ENCODE measurements at places on chromosomes 13 and 19.

DNA sequence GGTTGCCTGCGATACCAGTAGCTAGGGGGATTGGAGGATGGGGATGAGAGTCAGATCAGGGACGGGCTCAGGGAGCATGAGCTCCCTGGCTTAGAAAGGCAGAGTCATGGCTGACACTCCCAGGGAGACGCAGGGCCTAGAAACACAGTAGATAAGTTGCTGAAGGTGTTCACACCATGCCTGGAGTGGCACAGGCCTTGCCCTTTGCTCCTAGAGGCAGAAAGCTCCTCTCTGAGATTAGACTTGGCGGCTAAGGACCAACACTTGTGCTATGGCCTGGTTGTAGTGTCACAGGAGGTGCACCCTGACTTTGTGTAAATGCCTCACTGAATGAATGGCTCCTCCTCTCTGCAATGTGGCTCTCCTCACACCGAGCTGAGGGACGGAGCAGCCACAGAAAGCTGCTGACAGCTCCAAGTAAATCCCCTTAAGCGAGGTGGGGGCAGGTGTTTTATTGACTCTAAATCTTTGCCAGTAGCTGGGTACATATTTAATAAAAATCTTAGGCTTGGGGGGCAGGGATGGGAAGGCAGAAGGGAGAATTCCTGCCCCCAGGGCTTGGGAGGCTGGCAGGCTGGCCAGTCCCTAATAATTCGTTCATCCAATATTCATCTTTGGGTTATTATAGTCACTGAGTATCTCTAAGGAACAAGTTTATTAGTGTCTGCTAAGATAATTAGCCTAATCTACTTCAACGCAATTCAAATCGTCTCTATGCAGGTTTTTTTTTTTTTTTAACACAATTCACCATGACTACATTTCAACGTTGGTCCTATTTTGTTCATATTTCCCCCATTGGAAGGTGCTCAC is 54.9 kb downstream of the SIAH3 start:
- no peak for DNase-seq

DNA sequence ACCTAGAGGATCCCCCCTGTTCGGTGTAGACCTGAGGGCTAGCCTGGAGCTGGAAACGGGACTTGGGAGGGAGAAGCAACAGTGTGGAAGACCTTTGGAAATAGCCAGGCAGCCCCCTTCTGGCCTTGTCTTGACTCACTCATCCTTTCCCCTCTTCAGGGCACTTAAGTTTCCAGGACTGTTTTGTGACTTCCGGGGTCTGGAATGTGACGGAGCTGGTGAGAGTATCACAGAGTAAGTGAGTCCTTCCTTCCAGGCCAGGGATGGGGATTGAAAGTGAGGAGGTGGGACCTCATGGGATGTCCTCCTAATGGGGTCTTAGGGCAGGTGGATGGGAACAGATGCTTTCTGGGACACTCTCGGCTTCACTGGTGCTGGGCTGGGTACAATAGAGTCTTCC is 29.4 kb downstream of the LYL1 start:
- no peak for DNase-seq

DNA sequence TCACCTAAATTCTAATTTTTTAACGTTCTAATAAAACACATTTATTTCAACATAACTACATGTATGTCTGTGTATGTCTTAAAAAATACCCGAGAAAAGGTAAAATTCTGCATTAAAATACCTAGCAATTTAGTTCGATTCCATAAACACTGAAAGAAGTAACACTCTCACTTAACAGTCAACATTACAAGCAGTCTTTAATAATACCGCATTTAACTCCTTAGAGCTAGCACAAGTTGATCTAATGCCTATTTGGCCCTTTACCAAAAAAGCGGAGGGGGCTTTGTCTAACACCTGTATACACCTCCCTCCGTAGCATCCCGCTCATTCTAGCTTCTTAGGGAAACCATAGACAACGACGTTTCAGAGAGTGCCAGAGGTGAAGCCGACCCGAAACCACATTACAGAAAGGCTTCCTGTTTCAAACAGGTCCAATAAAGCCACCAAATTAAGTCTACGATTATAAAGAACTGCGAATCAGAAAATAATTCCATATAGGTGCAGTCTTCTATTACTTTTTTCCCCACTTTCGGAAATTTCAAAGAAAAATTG is 1.2 kb downstream of the SPART start:
- DNase-seq = peak; percentile 62

DNA sequence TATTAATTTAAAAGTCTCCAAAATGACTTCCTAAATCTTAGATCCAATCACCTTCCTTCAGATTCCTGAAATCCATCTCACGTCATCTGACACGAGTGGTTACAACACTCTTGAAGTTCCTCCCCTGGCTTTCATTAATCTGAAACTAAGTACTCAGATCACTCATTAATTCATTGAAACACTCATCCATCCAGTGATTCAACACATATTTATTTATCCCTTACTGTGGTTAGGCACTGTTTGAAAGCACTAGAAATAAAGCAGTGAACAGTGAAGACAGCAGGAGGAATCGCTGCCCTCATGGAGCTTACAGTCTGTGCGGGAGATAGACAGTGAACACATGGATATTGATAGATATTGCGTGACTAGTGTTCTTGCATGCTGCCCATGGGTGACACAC is 472.4 kb downstream of the DCT start:
- DNase-seq = no peak

- no peak for DNase-seq
Measured at GRCh38 chr13:28401303-28402056, 93.4 kb downstream of the FLT1 start.

DNA sequence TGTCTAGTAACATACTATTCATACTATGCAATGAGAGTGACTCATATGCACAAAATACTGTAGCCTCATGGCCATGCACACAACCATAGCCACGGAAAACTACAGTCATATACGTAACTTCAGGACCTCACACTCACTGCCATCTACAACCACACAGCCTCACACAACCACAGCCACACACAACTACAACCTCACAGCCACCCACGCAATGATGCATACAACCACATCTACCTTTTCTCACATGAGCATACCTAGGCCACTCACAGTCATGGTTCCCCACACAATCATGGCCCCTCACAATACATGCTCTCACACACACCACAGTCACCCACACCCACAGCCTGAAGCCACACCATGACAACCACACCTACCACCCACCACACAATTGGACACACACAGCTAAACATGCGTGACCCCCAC is 8.7 kb upstream of the TNFSF14 start:
- DNase-seq = no peak

GRCh38 chr19:36106441-36106840 is 4.5 kb upstream of the OVOL3 start:
- no peak for DNase-seq

DNA sequence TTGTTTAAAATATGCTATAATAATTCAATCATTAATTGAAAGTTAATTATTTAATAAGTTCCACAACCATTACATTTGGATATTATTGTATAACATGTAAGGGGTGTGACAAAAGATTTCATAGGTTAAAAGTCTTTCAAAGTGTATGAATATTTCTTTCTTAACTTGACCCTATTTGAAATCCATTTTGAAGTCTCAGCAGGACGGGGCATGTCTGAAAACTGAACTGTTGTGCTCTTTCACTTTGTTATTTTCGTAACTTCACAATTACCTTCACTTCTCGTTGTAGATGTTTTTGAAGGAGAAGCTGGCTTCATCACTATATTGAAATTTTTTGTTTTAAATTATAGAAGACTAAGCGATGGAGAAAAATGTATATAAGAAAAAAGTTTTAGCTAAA is 1775.7 kb downstream of the PCDH9 start:
- DNase-seq = no peak

DNA sequence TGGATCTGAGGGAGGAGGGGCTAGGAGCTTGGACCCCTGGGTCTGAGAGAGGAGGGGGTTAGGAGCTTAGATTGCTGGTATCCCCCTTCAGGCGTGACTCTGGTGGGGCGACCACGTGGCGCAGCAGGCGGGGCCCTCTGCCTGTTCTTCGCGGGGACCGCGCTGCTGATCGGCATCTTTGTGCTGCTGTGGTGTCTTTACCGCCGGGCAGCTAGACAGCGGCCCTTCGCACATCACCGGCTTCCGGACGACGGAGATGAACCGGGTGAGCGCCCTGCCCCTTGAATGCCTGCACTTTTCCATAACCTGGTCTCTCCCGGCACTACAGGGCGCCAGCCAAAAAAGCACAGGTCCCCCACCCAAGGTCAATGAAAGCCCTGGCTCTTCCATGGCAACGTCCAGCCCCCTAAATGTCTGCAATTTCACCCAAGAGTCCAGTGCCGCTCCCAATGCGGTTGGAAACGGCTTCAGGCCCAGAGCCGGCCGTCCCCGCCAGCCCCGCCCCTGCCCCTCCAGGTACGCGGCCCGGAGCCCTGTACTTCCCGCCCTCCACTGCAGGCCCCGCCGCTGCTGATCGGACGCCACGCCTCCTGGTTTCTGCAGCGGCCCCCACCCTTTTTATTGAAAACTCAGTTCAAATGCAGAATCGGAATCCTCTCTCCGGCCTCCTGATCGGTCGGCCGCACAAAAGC is 2.8 kb downstream of the GFY start:
- no peak for DNase-seq

- DNase-seq = no peak
Measured at GRCh38 chr19:44767295-44768180, 10.2 kb upstream of the CBLC start.

DNA sequence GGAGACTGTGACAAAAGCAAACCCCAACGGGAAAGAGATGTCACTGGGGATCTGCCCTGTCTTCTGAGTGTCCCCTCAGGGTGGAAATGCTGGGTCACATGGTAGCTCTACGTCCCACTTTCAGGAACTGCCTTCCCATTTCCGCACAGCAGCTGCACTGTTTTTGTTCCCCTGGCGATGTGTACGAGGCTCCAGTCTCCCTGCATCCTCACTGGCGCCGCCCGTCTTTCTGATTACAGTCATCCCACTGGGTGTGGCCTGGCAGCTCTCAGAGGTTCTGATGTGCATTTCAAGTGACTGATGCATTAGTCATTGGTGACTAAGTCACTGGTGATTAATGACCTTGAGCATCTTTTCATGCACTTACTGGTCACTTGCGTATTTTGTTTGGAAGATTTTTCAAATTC is 21.2 kb downstream of the PCID2 start:
- peak; percentile 23 for DNase-seq

DNA sequence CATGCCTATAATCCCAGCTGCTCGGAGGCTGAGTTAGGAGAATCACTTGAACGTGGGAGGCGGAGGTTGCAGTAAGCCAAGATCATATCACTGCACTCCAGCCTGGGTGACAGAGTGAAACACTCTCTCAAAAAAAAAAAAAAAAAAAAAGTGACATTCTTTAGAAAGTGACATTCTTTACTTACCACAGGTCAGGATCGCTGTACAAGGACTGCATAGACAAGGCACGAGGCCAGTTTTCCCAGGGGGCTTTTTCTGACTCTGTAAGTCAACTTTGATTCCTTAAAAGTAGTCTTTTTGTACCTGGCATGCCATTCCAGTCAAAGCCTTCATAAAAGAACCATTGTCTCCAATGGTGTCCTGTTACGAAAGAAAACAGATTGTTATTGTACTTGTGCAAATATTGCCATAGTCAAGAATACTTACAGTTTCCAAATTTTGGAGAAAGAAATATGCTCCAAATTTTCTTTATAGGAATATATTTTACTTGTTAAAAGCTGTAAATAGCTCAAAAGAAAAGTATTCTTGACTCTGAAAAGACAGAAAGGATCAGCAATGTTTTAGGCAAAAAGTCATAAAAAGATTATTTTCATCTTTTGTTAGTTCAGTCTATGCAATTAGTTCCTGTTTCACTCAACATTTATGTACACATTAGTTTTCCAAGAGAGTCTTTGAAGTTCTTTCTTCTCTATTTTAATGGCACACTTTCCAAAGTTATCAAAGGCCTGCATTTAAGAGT is 39.3 kb downstream of the CEACAM1 start:
- no peak for DNase-seq

GRCh38 chr13:43044720-43045301 is 21.4 kb downstream of the DNAJC15 start:
- no peak for DNase-seq

GRCh38 chr19:4557144-4557970 is 2.1 kb downstream of the SEMA6B start:
- no peak for DNase-seq

GRCh38 chr19:1411255-1412191 is 4.1 kb downstream of the DAZAP1 start:
- DNase-seq = peak; percentile 89

DNA sequence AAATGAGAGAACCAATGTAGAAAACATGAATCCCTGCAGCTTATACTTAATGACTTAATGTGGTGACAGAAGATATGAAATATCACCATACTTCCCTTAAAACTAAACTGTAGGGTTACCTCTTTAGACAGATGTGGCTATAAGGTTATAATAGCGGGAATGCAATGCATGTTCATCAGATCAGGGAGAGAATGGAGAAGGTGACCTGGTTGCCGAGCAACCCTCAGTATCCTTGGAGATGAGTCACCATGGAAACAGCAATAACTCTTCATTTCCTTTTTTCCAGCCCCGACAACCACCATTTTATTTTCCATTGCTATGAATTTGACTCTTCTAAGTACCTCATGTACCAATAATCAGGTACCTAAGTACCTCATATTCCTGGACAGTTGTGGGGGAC is 28.0 kb upstream of the ZNF835 start:
- no peak for DNase-seq

DNA sequence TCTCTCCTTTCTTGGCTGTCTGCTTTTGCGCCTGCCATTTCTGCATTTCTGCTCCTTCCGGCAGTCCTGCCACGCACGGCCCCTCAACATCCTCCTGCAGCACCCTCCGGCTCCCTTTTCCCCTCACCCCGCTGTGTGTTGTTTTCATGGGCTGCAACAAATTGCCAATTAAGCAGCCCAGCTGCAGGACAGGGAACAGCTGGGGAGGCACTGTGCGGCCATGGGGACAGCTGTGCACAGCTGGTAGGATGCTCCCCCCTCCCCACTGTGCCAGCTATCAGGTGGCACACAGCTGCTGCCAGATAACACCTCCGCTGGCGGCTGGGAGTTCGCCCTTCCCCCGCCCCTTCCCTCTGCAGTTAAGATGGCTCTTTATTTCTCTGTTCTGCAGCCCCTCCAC is 25.4 kb downstream of the LYL1 start:
- no peak for DNase-seq

DNA sequence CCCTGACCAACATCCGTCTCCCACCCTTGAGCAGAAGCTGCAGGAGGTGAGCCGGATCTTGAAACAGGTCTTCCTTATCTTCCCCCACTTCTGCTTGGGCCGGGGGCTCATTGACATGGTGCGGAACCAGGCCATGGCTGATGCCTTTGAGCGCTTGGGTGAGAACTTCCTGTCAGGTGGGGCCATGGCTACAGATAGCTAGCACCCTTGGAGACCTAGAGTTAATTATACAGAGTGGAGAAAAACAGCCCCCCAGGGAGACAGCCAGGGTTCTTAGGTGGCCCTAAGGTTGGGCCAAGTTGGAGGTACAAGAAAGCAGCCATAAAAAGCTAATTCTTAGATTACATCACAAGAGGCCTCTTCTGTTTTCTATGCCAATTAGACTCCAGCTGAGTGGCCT is 8.9 kb upstream of the ARHGAP45 start:
- DNase-seq = no peak

Measured in midbrain (tissue), 1 donor.